ENCODE measurements at places on chromosomes 12 and 14.

- no peak for DNase-seq
These were observed 946 bp downstream of the DDX24 start for GRCh38 chr14:94079891-94080620.

GRCh38 chr14:68124050-68124449, 304.5 kb downstream of the RAD51B start:
- DNase-seq: no peak

GRCh38 chr12:4813741-4814140, 93.5 kb downstream of the GALNT8 start:
- DNase-seq: no peak

DNA sequence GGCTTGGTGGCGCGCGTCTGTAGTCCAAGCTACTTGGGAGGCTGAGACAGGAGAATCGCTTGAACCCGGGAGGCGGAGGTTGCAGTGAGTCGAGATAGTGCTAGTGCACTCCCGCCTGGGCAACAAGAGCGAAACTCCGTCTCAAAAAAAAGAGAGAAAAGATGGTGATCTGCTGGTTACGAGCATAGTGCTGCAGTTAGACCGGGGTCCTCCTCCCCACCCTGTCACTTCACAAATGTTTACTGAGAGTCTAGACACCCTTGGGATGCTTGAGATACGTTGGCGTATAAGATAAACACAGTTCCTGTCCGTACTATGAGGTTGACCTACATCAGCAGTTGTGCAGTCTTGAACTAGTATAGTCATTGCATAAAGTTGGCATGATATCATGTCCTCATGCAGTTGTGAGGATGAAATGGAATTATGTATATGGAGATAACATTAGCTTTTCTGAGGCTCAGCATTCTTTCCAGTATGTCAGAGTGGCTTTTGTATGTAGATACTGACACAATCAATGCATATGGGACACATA, 787 bp downstream of the ACAD10 start:
- no peak for DNase-seq
